ENCODE measurements at places on chromosomes 4 and X.

GRCh38 chrX:122269243-122269781 is 914.8 kb upstream of the GRIA3 start:
- no peak for DNase-seq

DNA sequence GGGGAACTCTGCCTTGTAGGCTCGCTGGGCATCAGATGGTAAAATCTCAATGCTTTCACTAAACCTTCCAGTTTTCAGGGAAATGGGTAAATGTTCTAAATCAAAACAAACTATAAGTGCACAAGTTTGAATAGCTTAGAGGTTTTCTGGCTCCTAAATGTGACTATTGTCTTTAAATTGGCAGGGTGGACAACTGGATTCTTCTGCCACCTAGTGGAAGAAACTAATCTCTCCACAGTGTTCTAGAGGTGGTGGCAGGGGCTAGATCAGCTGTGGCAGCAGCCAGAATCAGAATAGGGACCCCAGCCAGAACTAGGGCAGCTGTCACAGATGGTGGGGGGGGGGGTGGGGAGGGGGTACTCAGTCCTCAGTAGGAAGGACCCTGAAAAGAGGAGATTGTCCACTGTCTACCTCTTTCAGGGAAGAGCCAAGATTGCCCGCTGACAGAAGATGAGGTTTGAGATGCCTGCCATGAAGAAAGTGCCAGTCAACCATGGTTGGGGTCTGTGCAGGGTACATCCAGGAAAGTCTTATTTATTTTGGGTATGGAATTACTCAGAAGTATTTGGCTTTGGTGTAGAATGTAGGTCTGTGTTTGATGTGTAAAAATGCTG is 201.4 kb downstream of the CCNG2 start:
- DNase-seq: no peak

- no peak for DNase-seq
Observed at GRCh38 chrX:44032479-44032878, 59.3 kb upstream of the NDP start.

GRCh38 chr4:150117629-150118028 is 39.4 kb downstream of the DCLK2 start:
- DNase-seq: no peak

GRCh38 chrX:107625739-107626138 is 2.6 kb upstream of the PRPS1 start:
- no peak for DNase-seq
